COR-L47 (cell line): ENCODE measurements at places on chromosomes 3 and 15.

GRCh38 chr3:125163739-125164601 is 48.6 kb downstream of the SLC12A8 start:
- no peak for DNase-seq

DNA sequence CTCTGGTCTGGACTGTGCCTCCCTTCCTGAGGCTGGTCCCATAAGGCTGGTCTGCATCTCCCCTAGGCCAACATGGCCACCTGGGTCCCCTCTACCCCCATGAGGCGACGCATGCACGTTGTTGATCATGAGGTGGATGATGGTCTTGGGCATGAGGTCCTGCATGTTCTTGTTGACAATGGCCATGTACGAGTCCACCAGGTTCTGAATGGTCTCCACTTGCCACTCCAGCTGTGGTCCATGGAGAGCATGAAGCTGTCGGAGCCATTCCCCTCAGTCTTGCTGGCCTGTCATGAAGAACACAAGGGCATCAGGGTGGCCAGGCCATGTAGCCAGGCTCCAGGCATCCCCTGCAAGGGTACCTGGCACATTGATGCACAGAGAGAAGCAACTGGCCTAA is 27.1 kb upstream of the CSPG4 start:
- no peak for DNase-seq

DNA sequence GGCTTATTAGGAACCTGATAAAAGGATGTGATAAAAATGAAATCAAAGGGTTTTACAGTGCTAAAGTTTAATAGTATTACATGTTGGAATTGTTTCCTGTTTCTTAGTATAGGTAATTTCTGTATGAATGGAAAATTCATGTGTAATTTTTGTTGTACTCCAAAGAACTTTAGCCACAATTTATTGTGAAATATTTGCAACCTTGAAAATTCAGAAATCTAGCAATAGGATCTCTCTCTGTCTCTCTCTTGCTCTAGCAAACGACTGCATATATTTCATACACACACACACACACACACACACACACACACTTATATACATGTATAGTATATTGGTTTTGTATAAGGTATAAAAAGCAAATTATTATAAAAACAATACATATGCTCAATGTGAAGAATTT is 59.6 kb downstream of the PIAS1 start:
- no peak for DNase-seq

GRCh38 chr3:183438735-183439134 is 10.3 kb upstream of the MCF2L2 start:
- peak; percentile 41 for DNase-seq

- DNase-seq = no peak
These were observed 66.8 kb upstream of the KBTBD8 start for GRCh38 chr3:66931291-66931690.

DNA sequence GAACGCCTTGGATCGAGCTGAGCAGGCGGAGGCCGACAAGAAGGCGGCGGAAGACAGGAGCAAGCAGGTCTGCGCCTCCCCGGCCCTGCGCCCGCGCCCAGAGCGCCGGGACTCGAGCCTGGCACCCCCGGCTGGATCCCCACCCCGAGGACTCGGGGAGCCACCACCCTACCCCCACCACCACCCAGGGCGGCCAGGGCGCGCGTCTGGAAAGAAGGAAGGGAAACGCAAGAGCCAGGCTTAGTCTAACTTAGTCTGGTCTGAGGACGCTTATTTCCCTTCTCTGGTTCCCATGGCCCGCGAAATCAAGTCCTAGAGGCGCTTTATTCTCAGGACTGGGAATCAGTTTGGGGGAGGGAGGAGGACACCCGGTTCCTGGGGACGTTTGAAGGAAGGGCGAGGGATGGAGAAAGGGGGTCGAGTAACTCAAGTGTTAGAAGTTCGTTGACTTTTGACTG is 359 bp downstream of the TPM1 start:
- no peak for DNase-seq

GRCh38 chr3:151316267-151316991 is at the start of gene GPR87:
GPR87 (minus strand) TSS chr3:151316820; CDS start chr3:151300100, 16,720 bp downstream.
- no peak for DNase-seq

GRCh38 chr3:149501524-149501923 is 27.0 kb downstream of the TM4SF4 start:
- DNase-seq = no peak
